Stimulated activated naive B cell treated with anti-CD40 and anti-IgM and Interleukin-4, amounts not matched to agents 10 μg/mL and 1 μg/mL and 100 μg/mL, for 72 hours (primary cell): ENCODE measurements at places on chromosomes 5 and 9.
A peak's percentile ranks its signal among the peaks of the same experiment; 100 is the strongest.

GRCh38 chr9:133181561-133181960, 17.8 kb upstream of the GBGT1 start:
- no peak for DNase-seq

- no peak for DNase-seq
Measured at GRCh38 chr5:81207009-81207408, 26.1 kb upstream of the CKMT2 start.

GRCh38 chr9:134391319-134392231, 65.3 kb downstream of the RXRA start:
- peak; percentile 85 for DNase-seq

DNA sequence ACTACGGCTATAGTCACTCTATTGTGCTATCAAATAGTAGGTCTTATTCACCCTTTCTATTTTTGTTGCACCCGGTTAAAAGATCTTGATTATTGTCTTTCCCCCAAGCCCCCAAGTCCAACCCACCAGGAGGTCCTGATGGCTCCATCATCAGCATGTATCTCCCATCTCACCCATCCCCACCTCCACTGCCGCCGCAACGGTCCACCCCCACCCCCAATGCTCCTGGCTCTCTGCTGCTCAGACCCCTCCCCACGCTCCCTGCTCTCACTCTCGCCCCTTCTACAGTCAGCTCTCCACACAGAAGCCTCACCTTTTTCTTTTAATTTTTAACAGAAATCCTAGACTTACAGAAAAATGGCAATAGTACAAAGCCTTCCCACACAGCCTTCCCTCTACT, 51.5 kb upstream of the SH3PXD2B start:
- DNase-seq = no peak

- no peak for DNase-seq
Measured at GRCh38 chr9:14526504-14526903, 166.7 kb downstream of the ZDHHC21 start.

DNA sequence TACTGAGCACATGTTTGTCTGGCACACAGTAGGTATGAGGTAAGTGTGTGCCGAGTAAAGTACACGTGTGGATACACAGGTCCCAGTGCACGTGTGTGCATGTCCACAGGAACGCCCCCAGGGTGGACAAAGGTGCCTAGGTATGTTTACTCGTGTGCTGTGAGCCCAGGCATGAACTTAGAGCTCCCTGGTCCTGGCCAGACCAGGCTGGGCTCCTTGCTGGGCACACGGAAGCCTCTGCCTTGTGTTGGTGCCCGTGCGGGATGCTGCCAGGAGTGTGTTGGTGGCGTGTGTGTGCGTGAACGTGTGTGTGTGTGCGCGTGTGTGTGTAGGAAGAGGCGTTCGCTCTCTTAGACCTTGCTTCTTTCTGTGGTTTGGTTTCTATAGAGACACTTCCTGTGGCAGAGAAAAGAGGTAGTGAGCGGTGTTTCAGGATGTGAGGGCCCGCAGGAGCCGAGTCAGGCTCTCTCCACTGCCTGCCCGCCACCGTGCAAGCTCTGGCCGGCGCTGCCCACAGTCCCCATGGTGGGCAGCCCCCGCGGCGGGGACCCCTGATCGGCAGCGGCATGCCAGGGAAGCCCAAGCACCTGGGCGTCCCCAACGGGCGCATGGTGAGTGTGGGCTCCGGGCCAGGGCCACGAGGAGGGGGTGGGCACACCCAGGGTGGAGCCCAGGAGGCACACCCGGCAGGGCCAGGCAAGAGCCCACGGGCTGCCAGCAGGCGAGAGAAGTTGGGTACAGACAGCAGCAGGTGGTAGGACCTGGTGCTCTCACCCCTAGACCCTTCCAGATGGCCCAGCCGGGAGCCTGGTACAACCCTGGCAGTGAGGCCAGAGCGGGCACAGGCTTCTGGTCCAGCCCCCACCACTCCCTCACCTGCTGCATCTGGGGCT, at the start of gene RGS14:
TSS of gene RGS14 (plus strand) at position 466 of the 893 bp plus-strand sequence. CDS start at position 567, 101 bp downstream.
- peak; percentile 68 for DNase-seq

DNA sequence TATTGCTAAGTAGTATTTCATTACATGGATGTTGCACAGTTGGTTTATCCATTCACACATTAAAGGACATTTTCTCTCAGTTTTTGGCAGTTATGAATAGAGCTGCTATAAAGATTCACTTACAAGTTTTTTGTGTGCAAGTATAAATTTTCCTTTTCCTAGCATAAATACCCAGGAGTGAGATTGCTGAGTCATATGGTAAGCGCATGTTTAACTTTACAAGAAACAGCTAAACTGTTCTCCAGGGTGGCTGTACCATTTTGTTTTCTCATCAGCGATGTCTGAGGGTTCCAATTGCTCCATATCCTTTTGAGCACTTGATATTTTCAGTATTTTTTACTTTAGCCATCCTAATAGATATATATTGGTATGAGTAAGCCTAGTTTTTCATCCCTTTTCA, 16.4 kb upstream of the ABCA1 start:
- DNase-seq = no peak

- DNase-seq = no peak
Measured at GRCh38 chr9:75604661-75605060, 285.8 kb upstream of the PCSK5 start.

DNA sequence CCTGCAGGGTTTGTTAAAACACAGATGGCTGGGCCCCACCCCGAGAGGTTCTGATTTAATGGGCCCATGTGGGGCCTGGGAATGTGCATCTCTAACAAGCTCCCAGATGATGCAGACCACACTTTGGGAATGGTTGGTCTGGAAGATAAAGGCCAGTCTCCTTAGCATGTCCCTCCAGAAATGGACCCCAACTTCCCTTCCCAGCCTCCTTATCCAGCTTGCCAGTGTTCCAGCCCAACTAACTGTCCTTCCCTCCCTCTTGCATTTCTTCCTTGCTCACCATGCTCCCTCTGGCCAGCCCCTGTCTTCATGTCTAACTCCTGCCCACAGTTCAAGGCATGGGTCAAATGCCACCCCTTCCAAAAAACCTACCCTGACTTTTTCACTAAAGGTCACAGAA, 196.1 kb upstream of the TBC1D2 start:
- DNase-seq = no peak

- DNase-seq = no peak
Measured at GRCh38 chr5:153952893-153953292, 85.8 kb downstream of the FAM114A2 start.

DNA sequence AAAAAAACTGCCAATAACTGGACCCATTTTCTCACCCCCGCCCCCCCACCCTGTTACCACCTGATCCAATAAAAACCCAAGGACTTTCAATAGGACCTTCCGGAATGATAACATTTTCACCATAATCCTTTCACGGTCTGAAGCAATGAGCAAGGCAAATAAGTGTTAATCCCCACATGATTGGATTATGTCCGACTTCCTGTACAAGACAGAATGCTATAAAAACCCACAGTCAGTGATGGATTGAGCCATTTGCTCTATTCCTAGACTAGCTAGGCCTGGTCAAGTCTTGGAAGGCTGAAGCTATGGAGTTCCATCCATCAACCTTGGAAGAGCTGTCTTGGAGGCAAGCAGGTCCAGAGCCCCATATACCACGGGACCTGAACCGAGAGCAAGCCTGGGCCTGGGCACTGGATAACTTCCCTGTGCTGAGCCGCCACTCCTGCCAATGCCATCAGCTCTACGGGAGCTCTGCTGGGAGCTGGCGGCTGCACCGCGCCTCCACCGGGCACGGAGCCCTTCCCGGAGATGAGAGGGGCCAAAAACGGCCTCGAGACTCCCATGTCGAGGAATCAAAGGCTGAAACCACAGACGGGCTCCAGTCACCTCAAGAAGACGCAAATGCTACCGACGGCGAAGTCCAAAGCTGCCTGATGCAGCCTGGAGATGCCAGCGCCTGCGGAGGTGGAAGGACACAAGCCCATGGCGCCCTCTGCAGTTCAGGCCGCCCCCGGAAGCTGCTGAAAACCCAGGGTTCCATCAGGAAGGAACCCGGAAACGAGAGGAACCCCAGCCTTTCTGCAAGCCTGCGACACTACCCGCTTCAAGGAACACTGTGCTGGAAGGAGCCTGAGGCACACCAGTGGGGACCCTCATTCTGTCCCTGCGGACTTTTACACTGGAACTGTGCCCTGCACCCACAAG, 69.2 kb downstream of the ANXA2R start:
- no peak for DNase-seq

GRCh38 chr5:98570661-98571191, 202.7 kb upstream of the RGMB start:
- DNase-seq = no peak

- DNase-seq = no peak
Measured at GRCh38 chr9:124215368-124215910, 42.3 kb upstream of the NEK6 start.

GRCh38 chr5:1804001-1804690, 2.9 kb downstream of the NDUFS6 start:
- no peak for DNase-seq

DNA sequence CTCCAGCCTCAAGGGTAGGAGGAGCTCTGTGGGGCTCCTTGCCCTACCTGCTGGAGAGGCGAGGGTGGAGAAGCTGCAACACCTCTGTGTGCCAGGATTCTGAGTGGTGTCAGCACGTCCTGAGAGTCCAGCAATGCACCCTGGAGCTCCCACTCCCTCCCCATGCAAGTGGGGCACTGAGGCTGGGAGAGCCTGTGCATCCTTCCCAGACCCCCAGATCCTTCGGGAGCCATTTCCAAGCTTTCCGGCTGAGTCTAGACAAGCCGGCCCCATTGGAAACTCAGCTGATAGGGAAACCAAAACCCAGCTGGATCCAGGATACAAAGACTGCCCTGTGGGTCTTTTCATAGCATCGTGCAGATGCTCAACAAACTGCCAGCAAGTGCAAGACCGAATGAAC, 1.8 kb downstream of the FAM163B start:
- DNase-seq = no peak

- DNase-seq = no peak
Measured at GRCh38 chr9:122334916-122335315, 35.9 kb upstream of the PTGS1 start.
